ENCODE measurements at places on chromosomes 12 and 14.

DNA sequence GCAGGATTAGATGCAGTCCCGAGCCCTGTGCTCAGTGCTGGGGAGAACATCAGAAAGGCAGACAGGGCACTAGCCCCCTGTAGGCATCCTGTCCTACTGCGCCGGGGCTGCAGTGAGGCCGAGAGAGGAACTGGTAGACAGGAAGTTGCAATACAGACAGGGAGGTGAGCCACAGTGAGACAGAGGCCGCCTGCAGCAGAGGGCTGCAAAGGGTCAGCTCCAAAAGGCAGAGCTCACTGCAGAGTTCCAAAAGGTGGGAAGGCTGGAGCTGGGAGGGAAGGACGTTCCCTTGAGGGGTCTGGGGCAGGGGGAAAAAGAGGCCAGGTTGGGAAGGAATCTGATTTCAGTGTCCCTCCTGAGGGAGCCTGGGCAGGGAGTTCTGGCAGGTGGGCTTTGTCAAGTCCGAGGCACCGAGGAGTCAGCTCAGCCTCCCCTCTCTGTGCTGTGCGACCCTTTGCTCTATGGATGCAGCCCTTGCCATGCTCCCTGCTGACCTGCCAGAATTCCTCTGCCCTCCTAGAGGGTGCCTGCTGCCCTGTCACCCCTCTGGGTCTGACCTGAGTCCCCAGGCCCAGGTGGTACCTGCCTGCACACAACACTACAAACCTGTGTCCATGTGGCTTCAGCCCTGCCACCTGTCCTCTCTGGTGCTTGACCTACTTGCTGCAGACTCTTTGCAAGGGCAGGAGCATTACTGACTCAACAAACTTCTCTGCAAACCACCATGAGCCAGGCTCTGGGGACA lies 63.5 kb downstream of the PRMT8 start:
- DNase-seq: no peak

- no peak for DNase-seq
Observed at GRCh38 chr14:30443368-30444007, 115.5 kb upstream of the G2E3 start.

DNA sequence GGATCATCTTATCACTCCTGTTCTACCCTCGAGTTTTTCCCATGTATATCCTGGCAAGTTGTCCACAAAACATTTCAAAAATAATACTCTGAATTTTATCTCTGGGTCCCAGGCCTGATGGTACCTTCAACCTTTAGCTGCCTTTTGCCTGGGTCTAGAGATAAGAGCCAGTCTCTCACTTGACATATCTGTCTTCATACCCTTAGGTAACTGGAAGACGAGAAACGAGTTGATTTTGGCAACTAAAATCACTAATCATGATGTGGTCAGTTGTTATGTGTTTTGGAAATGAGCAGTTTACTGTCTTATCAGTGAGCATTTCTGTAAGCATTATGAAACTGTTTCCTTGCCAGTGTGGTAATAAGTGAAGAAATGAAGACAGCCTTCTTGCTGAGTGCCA lies 6.3 kb downstream of the RNF10 start:
- DNase-seq: no peak

DNA sequence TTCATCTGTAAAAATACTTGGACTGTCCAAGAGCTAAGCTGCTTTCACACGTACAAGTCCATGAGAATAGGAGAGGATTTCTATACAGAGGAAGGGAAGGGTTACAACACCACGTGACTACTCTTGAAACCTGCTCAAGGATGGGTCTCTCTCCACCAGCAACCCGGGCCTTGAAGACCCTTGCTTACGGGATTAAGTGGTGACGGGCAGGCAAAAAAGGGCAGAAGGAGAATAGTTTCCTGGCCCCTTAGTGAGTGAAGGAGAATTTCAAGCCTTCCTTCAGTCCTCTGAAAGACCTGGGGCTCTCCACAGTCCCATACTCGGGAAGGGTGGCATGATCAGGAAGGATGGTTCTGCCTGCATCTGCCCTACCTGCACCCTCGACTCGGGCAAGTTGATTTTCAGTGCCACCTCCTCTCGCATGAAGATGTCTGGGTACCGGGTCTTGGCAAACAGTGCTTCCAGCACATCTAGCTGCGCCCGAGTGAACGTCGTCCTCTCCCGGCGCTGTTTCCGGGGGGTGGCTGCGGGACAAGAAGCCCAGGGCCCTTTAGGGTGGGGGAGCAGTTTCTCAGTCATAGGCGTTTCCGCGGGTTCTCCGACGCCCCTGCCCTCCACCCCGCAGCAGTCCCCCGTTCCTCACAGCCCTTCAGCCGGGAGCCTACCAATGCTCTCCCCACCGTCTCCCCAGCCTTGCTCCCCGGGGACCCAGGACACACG lies 6.3 kb downstream of the OTX2 start:
- no peak for DNase-seq

GRCh38 chr12:127301876-127302275 lies 965.1 kb upstream of the TMEM132C start:
- no peak for DNase-seq

DNA sequence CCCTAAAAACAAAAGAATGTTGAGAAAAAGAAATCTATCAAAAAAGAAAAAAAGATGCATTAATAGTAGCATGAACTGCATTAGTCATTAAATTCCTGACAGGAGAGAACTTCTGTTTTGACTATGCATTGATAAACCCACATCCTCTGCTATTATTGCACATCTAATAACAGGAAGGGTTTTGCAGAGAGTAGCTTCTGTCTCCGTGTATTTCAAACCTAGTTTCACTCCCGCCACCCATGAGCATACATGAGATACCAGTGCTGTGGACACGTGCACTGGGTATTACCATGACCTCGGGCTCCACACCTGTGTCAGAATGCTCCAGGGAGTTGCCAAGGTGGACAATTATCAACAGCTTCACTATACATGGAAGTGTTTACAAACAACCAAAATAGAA lies 449.1 kb upstream of the SOX5 start:
- no peak for DNase-seq

GRCh38 chr12:66508025-66508424 lies 170.9 kb downstream of the GRIP1 start:
- no peak for DNase-seq

DNA sequence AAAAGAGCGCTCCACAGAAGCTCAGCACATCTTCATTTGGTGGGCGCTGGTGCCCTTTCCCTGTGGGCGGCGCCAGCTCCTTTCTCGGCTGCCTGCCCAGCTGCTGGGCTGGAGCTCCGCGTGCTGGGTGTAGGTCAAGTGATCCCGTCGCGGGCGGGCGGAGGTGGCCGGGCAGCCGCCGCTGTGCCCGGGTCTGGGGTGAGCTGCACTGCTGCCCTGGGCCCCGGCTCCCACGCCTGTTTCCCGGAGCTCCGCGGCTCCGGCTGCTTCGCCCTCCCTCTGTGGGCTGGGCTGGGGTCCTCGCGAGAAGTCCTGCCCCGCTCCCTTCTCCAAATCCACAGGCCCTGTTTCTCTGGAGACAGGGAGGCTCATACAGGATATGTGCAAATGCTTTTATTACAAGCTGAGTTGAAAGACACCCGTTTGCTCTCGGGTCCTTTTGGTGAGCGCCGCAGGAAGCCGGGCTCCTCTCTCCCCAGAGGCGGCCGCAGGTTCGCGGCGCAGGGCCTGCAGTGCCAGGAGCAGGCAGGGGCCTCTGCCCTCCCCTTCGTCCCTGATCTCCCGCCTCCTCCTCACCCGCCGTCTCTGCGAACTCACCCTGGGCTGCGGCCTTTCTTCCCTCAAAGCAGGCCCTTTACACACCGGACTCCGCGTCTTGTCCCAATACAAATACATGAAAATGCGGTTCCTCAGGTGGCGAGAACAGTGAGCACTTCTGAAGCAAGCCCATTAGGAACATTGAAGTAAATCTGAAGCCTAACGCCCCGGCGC lies 67.8 kb upstream of the CAPRIN2 start:
- no peak for DNase-seq

DNA sequence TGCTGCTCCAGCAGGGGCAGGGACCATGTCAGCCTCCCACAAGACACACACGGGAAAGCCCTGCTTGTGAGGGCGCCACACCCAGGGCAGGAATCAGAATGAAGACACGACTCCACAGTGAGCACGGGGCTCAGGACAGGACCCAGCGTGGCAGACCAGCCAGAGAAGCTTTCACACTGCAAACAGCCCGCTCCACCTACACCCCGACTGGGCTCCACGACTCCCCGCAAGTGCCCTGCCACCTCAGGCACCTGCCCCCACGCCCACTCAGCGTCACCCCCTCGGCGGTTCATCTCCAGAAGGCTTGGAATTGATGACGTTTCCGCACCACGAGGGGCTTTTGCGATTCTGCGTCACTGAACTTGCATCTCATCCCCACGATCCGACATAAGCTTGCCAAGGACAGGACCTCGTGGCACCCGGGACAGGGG lies 91.1 kb downstream of the FBXL14 start:
- DNase-seq: no peak

DNA sequence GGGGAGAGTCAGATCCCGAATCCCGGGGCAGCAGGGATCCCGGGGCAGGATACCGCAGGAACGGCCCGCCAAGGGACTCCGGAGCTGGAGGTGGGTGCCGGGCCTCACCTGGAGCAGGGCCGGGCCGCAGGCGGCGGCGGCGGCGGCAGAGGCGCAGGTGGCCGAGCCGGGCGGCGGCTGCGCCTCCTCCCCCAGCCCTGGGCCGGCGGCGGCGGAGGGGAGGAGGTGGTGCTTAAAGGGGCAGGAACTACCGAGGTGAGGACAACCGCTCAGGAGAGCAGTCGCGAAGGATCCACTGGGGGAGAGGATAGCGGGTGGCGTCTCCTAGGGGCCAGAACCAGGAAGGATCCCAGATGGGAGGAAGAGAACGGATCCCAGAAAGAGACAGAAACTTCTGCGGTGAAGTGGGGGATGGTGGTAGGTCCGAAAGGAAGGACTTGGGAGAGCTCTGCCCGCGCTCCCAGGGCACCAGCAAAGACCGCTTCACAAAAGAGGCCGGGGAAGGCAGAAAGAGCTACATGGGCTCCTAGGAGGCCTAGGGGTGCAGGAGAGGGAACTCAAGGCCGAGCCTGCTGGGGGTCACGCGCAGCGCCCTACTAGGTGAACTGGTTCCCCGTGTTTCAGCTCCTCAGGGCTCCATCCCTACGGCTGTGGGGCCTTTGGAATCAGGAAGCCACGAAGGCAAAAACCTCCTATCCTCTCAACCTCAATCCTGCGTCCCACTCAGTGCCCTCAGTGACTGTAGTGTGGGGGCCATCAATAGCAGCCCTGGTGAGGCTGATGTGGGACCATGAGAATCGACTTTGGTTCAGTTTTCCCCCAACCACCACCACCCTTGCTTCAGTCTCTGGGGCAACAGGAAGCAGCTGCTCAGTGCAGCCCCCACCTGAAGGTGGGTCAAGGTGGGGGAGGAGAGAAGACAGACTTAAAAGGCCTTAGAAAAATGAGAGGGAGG lies 5.0 kb upstream of the BAZ2A start:
- no peak for DNase-seq

- no peak for DNase-seq
Observed at GRCh38 chr12:43022838-43023237, 433.3 kb upstream of the PRICKLE1 start.

GRCh38 chr14:89219051-89219450 lies 198.0 kb downstream of the FOXN3 start:
- no peak for DNase-seq

- DNase-seq: no peak
Observed at GRCh38 chr14:89849931-89850330, 104.6 kb downstream of the EFCAB11 start.

- no peak for DNase-seq
Observed at GRCh38 chr12:99611599-99611998, 36.0 kb upstream of the GARIN6 start.

DNA sequence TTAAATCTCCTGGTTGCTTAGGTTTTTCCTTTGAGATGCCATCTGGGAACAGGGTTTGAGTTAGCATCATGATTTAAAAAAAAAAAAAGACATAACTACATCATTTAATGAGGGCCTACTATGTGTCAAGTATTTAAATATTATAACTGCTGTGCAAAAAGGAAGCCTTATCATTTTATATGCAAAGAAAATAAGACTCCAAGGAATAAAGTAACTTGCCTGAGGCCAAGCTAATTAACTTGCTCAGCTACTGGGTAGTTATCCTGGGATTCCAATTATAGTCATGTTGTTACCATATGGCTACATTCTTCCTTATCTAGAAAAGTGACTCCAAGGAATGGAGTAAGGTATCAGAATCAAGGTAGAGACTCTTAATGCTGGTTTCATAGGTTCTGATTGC lies 123.5 kb downstream of the SLC41A2 start:
- DNase-seq: no peak

DNA sequence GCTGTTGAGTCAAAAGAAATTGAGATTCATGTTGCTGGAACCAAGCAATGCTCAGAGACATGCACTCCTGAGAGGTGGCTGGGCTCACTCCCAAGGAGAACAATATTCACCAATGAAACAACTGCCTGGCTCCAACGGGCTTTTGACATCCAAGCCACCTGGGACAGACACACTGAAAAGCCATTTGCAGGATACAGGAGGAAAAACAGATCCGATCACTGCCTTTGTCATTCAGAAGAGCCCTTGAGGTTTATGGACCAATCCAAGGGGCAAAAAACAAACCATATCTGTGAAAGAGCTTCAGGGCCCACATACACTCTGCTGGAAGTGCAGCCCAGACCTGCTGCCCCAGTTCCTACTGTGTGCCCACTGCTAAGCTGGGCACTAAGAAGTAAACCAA lies 277.5 kb downstream of the NUAK1 start:
- no peak for DNase-seq

DNA sequence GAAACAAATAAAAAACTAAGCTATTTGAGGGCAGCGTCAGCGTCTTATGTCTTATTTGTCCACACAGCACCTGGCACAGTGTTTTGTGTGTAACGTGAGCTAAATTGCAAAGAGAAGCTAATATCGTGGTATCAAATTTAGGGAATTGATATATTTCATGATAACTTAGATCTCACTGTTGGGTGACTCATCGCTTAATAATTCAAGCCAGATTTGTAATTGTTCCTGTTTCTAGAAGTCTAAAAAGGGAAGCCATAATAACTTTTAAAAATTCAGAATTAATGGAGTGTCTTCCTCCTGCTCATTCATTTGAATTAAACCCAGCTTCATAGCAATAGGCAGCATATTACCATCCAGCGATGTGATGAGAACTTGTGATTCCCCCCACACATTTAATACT lies 214.7 kb downstream of the PDZRN4 start:
- DNase-seq: no peak

DNA sequence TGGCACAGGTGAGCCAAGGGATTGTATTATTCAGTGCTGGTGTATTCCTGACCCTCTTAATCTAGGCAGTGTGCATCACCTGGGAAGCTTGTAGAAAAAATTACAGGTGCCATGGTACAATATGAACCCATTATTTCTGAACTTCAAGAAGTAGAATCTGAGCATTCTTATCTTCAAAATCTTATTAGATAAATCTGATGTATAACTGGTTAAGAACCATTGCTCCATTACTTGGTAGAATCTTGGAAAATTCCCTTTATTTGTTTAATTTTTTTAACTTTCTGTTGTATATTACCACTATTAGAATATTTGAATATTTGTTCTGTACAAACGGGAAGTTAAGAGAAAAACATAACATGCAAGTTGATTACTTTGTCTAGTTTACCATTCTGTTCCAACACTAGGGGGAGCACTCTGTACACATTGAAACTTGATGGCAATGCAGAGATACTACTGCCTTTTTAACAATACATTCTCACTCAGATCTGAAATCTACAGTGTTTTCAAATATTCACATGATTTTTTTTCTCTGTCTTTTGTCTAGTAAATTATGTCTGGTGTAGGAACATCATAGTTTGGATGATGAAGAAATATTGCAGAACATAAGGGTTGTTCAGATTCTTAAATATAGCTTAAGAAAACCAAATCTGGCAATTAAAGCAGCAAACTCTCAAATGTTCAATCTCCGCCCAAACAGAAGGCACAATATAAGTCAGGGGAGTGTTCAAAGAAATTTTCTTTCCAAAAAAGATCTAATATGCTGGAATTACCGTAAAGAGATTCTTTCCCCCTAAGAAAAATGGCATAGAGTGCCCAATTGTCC lies 196.6 kb downstream of the PCNX1 start:
- DNase-seq: peak; percentile 42
